Activated naive CD4-positive, alpha-beta T cell treated with anti-CD3 and anti-CD28 coated beads for 36 hours (primary cell): ENCODE measurements at places on chromosomes 7 and 10. TPM values are rescaled to one million over a fixed set of nuclear protein-coding genes. Genes with fewer than 3 reads are reported as not detected.

The ASAH2 gene
- total RNA-seq: 5.0 TPM

DNA sequence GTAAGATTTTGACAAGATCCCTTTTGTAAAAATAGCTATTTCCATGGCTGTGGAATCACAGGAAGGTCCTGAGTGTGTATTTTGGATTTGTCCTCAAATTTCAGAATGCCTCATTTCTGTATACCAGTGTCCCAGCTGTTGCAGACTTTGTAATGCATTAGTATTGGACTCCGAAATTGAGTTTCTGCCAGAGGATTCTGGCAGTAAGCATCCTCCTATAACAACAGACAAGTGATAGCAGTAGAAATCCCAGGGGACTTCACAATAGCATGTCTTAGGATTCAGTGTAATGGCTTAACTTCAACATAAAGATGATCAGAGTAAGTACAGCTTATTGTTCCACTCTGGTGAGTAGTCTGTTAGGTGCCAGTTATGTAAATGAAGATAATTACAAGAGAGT, 104.6 kb downstream of the FOXP2 start:
- H3K27me3 ChIP-seq: no peaks in the 10 kb centered on the region
- no peaks in the 10 kb centered on the region for H3K36me3 ChIP-seq
- DNase-seq: no peak
- H3K4me1 ChIP-seq: no peaks in the 10 kb centered on the region

DNA sequence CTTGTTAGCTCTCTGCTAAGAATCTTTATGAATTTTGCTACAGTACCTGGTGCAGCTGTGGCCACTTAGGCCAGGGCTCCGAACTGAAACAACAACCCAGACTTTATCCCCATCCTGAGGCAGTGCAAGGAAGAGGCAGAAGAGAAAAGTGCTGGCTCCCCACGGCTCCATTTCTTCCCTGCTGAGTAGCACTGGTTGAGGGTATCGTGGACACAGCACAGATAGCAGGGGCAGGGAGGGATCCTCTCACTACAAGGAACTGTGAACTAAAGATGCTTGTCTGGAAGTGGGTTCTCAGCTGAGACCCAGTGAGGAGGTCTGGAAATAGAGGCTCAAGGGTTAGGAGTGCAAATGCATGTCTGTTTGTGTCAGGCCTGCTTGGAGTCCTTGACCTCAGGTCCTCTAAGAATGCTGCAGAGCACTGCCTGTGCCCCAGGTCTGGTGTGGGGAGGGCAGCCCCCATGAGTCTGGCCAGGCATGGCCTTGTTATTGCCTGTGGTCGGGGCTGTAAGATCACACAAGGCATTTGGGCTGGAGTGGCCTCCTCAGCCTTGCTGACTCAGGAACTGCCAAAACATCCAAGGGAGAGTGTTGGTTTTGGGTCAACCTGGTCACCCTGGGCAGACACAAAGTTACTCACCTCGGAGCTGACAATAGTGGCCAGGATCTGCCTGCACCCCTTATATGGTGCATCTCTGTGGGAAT, 58.1 kb downstream of the DMBT1 start:
- H3K36me3 ChIP-seq: no peaks in the 10 kb centered on the region
- no peak for DNase-seq
- no peak overlapping the region for H3K4me3 ChIP-seq
- no peak overlapping the region for H3K27ac ChIP-seq
- H3K27me3 ChIP-seq: no peaks in the 10 kb centered on the region
- H3K4me1 ChIP-seq: no peaks in the 10 kb centered on the region

DNA sequence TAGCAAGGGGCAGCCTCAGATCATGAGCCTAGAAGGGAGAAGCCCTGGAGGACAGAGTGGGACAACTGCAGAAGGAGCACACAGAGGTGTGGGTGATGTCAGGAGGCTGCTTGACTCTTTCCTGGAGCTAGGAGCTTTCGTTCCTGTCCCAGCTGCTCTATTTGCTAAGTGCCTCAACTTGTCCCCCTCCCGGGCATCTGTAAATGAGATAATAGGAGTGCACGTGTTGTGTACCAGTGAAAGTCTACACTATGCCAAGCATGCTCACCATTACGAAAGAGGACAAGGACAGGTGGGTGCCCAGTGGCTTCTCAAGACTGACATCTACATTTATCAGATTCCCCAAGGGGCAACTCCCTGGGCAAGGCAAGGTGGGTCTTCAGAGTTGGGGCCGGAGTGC, 162.7 kb downstream of the KCNMA1 start:
- H3K4me1 ChIP-seq: no peaks in the 10 kb centered on the region
- H3K27ac ChIP-seq: no peak overlapping the region
- no peak for DNase-seq
- no peaks in the 10 kb centered on the region for H3K36me3 ChIP-seq

DNA sequence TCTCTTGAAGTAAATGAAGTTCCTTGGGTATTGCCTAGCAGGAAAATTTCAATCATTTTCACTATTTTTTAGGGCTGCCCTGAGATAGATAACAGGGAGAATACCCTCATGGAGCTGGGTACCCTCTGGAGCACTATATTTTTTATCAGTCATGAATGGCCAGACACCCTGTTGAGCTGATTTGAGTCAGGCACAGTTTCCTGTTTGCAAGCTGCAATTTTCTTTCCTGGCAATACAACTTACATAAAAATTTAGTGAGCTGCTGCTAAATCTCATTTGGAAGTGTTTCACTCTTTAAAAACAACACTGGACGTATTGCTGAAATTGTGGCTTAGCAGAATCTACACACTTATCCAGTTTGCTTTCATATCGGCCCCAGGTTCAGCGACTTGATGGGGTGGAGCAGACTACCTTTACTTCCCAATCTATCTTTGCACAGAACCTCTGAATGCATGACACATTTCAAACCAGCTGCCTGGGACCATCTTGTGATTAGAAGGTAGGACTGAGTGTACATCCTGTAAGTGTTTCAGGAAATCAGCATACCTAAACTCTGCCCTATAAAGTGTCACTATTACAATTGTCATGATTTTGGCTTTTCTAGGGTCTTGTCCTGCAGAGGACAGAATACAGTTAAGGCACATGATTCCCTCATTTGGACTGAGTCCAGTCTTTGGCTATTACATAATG, 125.7 kb upstream of the FAM3C start:
- no peaks in the 10 kb centered on the region for H3K36me3 ChIP-seq
- no peaks in the 10 kb centered on the region for H3K4me1 ChIP-seq
- H3K27me3 ChIP-seq: no peaks in the 10 kb centered on the region
- H3K4me3 ChIP-seq: no peak overlapping the region
- H3K27ac ChIP-seq: no peak overlapping the region

DNA sequence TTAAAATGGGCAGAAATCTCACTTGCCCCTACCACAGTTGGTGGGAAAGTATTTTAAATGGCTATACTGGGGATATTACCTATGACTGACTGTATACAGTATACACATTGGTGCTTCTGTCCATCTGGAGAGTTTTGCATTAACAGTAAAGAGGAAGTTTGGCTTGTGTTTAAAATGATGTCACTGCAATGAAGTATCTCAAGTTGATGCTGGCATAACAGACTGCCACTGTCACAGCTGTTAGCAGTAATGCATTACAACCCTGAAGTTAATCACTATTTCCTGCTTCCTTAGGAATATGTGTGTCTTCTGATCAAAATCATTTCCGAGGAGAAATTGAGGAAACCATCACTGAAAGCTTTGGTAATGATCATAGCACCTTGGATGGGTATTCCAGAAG, 1.9 kb downstream of the DKK1 start:
- no peak overlapping the region for H3K4me3 ChIP-seq
- no peak overlapping the region for H3K27ac ChIP-seq
- DNase-seq: no peak
- H3K27me3 ChIP-seq: peaks cover 33% of the 10 kb centered on the region

GRCh38 chr10:126131341-126131740, 235.0 kb downstream of the FANK1 start:
- H3K27ac ChIP-seq: no peak overlapping the region
- no peak overlapping the region for H3K4me3 ChIP-seq
- no peak for DNase-seq
- H3K4me1 ChIP-seq: peaks cover 4% of the 10 kb centered on the region
- H3K27me3 ChIP-seq: no peaks in the 10 kb centered on the region
- H3K36me3 ChIP-seq: no peaks in the 10 kb centered on the region

- peaks cover 3% of the 10 kb centered on the region for H3K4me1 ChIP-seq
- H3K27me3 ChIP-seq: no peaks in the 10 kb centered on the region
- H3K4me3 ChIP-seq: no peak overlapping the region
Measured at GRCh38 chr10:86940677-86941076, 16.7 kb downstream of the MMRN2 start.
